ENCODE measurements at places on chromosomes 2 and 18.

DNA sequence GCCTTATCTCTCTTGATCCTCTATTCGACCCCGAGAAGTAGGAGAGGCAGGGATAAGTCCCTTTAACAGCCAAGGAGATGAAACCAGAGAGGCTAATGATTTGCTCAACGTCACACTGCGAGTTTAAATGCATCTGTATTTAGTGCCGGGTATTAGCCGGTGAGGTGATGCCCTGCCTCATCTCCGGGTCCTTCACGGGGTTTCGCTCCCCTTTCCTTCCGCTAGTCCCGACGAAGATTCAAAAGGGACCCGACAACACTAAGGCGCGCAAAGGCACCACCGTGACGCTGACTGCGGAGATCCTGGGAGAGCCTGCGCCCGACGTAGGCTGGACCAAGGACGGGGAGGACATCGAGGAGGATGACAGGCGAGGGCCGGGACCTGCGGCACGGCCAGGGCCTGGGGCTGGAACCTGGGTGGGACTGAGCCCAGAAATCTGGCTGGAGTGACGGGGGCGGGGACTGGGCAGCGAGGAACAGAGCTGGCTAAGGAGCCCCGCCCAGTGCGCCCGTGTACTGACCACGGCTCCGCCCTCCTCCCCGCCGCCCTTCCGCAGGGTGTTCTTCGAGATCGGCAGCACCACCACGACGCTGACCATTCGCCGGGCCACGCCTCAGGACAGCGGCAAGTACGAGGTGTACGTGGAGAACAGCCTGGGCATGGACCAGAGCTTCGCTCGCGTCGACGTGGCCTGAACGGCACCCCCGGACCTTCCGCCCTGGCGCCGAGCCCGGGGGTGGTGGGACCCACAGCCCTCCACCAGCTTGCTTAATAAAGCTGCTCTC, 1.0 kb upstream of the GMPPA start:
- peaks cover 49% of the 10 kb centered on the region for H3K4me1 ChIP-seq
- H3K27me3 ChIP-seq = peaks cover 55% of the 10 kb centered on the region
- H3K4me3 ChIP-seq = peak overlapping the region; percentile 78
- peak overlapping the region; percentile 93 for H3K27ac ChIP-seq
- H3K36me3 ChIP-seq = peaks cover 17% of the 10 kb centered on the region

GRCh38 chr18:63145166-63145850, 174.3 kb downstream of the BCL2 start:
- no peak for DNase-seq
- no peaks in the 10 kb centered on the region for H3K36me3 ChIP-seq
- H3K4me1 ChIP-seq = peaks cover 34% of the 10 kb centered on the region
- H3K27ac ChIP-seq = no peak overlapping the region

- H3K36me3 ChIP-seq = no peaks in the 10 kb centered on the region
- no peaks in the 10 kb centered on the region for H3K27me3 ChIP-seq
- no peaks in the 10 kb centered on the region for H3K4me1 ChIP-seq
Measured at GRCh38 chr2:145112467-145112866, 592.5 kb upstream of the ZEB2 start.

DNA sequence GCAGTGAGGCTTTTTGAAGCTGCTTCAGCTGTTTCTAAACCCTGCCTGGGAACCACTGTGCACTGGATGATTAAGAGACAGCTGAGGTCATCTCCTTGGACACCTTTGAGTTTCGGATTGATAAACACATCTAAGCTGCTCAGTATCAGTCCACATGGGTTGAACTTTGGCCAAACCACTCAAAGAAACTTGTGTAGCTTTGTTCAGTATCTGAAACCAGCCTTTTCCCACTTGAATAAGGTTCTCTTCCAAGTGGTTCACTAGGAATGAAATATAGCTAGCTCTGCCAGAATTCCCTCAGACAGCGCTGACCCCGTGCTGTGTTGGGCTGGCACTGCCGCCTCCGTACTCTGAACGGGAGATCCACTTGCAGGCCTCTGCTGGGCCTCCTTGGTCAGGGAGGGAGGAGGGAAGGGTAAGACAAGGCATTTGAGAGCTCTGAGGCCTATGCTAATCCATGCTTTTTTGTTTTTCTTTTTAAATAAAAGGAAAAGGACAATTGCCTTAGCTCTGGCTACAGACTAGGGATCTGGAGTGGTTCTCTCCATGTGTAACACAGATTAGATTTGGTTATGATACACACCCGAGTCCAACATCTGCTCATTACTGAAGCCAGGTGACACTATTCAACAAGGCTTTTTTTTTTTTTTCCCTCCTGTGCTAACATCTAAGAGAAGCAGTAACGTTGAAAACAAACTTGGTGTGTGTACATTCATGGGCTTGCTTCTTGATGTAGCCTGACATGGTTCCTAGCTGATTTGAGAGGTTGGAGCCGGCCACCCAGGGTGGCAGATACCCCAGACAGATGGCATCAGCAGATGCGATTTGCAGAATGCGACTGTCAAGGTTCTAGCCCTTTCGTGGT, 67.7 kb downstream of the NCK2 start:
- DNase-seq = no peak
- peaks cover 37% of the 10 kb centered on the region for H3K4me1 ChIP-seq
- no peaks in the 10 kb centered on the region for H3K27me3 ChIP-seq
- H3K27ac ChIP-seq = peak overlapping the region; percentile 25
- no peak overlapping the region for H3K4me3 ChIP-seq

- H3K4me3 ChIP-seq = no peak within 1 kb of the TSS
- no peak for DNase-seq
- H3K36me3 ChIP-seq = no peaks in the 10 kb centered on the region
- H3K4me1 ChIP-seq = no peaks in the 10 kb centered on the region
- H3K27ac ChIP-seq = no peak within 1 kb of the TSS
Measured at GRCh38 chr2:236264256-236264655, at the start of gene ASB18. ASB18 (minus strand) TSS chr2:236264406; CDS start chr2:236264345, 61 bp downstream.

GRCh38 chr2:176138923-176139660, 9.6 kb downstream of the HOXD8 start:
- peaks cover 57% of the 10 kb centered on the region for H3K4me1 ChIP-seq
- DNase-seq = peak; percentile 61
- H3K27ac ChIP-seq = peak overlapping the region; percentile 86
- H3K4me3 ChIP-seq = no peak overlapping the region
- H3K36me3 ChIP-seq = no peaks in the 10 kb centered on the region
- H3K27me3 ChIP-seq = peaks cover 100% of the 10 kb centered on the region

DNA sequence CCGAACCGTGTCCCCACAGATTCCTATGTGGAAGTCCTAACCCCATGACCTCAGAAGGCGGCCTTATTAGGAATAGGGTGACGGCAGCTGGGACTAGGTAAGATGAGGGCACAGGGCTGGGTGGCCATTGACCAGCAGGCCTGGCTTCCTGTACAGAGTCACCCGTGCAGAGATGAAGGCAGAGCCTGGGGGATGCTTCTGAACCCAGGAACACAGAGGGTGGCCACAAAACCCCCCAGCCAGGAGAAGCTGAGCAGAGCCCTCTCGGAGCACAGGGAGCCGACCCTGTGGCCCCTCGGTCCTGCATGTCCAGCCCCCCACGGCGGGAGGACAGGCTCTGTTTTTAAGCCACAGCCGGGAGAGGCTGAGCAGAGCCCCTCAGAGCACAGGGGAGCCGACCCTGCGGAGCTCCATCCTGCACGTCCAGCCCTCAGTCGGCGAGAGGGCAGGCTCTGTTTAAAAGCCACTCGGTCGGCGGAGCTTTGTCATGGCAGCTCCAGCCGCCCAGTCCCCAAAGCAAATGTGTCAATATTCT, 2.7 kb downstream of the PDCD1 start:
- peaks cover 7% of the 10 kb centered on the region for H3K4me1 ChIP-seq
- peaks cover 19% of the 10 kb centered on the region for H3K36me3 ChIP-seq
- no peak overlapping the region for H3K4me3 ChIP-seq

GRCh38 chr2:25936889-25937545, 45.3 kb downstream of the KIF3C start:
- H3K27ac ChIP-seq = no peak overlapping the region
- H3K4me1 ChIP-seq = no peaks in the 10 kb centered on the region
- DNase-seq = no peak
- no peaks in the 10 kb centered on the region for H3K27me3 ChIP-seq

DNA sequence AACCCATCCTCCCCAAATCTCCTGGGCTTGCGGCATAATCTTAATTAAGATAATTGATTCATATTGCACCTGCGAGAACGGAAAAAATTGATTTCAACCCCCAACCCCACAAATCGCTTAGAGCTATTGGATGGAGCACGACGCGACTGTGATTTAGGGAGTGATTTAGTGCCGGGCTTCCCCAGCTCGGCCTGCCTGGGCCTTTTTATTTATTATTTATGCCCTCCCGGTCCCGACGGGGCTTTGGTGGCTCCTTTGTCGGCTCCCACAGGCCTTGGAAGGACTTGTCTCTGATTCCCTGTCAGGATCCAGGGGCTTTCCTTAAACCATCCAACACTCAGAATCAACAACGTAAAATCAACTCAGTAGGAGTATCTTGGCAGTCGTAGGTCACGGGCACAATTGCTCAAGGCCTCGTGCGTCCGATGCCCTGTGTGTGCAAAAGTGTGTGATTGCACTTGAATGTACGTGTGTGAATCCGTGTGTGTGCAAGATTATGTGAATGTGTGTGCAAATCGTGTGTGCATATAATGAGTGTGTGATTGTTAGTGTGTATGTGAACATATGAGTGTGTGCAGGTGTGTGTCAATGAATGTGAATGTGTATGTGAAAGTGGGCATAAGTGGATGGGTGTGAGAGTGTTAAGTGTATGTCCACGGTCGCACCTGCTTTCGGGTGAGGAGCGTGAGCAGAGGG, 4.3 kb upstream of the NEUROD1 start:
- DNase-seq = no peak
- H3K36me3 ChIP-seq = no peaks in the 10 kb centered on the region
- H3K4me1 ChIP-seq = peaks cover 43% of the 10 kb centered on the region

DNA sequence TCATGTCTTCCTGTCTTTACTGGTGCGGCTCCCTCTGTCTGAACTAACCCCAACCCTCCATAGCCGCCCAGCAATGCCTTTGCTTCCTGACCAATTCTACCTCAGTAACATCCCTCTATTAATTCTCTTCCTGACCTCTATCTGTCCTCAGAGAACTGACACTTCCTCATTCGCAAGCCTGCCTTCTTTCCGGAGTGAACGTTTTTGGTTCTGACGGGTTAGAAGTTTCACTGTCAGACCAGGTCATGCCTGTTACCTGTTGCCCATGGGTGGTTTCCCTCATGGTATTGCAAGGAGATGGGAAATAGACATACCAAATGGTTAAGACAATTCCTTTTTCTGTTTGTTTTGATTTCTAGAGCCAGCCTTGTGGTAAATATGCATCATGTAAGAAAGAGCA, 453.4 kb upstream of the SLC14A2 start:
- H3K4me3 ChIP-seq = no peak overlapping the region
- H3K36me3 ChIP-seq = no peaks in the 10 kb centered on the region
- no peak for DNase-seq
- H3K27me3 ChIP-seq = no peaks in the 10 kb centered on the region
- H3K4me1 ChIP-seq = peaks cover 12% of the 10 kb centered on the region
- no peak overlapping the region for H3K27ac ChIP-seq

- H3K36me3 ChIP-seq = no peaks in the 10 kb centered on the region
- H3K4me1 ChIP-seq = no peaks in the 10 kb centered on the region
- H3K4me3 ChIP-seq = no peak overlapping the region
- no peaks in the 10 kb centered on the region for H3K27me3 ChIP-seq
- no peak overlapping the region for H3K27ac ChIP-seq
Measured at GRCh38 chr2:157727693-157728092, 99.0 kb upstream of the ACVR1C start.

DNA sequence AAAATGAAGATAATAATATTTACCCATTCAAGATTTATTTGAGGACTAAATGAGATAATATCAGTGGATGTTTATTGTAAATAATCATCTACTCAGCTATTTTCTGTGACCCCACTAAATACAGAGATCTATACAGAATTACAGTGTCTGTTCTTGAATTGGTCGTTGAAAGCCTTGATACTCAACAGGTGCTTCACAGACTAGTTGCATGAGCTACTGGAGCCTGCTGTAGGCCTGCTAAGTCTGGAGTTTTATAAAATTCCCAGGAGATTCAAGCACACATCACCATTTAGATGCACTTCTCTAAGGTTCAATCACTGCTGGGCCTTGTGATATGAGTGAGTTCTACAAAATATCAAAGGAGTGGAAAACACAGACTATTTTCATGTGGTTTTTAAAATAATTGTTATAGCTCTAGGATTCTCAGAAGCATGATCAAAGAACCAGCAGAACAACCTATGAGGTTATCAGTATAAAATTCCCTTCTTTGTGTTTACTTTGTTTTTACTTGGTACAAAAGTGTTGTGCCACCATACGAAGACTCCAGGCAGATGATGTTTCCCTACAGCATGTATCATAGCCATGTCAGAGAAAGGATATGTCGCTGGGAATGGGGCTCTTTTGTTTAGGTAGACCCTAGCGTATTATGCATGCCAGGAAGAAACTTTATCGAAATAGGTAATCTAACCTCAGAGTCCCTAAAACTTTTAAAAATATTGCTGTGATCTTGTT, 7.1 kb downstream of the SULT1C4 start:
- no peak overlapping the region for H3K4me3 ChIP-seq
- no peaks in the 10 kb centered on the region for H3K36me3 ChIP-seq

- H3K36me3 ChIP-seq = no peaks in the 10 kb centered on the region
- H3K27ac ChIP-seq = no peak overlapping the region
- H3K27me3 ChIP-seq = no peaks in the 10 kb centered on the region
Measured at GRCh38 chr2:134170294-134170693, 83.6 kb upstream of the MGAT5 start.

GRCh38 chr2:140542627-140543026, 1588.2 kb downstream of the LRP1B start:
- no peaks in the 10 kb centered on the region for H3K4me1 ChIP-seq
- H3K27ac ChIP-seq = no peak overlapping the region
- H3K27me3 ChIP-seq = no peaks in the 10 kb centered on the region
- no peak overlapping the region for H3K4me3 ChIP-seq
- no peaks in the 10 kb centered on the region for H3K36me3 ChIP-seq

DNA sequence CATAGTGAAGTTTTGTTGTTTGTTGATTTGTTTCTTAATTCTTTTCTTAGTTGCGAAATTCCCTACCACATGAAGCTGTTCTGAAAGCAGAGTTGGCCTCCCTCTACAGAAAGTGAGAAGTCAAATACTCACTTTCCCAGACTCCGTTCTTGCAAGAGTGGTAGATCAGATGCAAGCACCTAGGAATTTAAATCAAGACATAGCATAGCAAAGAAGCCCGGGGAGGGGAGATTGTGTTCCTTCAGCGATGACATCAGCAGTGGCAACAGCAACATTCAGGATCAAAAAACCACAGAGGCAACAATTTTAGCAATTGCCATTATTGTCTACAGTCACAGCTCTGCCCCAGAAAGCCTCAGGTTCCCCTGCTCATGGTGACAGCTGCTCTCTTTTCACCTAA, 580.0 kb downstream of the RNF144A start:
- no peak for DNase-seq
- no peaks in the 10 kb centered on the region for H3K36me3 ChIP-seq
- no peak overlapping the region for H3K4me3 ChIP-seq

DNA sequence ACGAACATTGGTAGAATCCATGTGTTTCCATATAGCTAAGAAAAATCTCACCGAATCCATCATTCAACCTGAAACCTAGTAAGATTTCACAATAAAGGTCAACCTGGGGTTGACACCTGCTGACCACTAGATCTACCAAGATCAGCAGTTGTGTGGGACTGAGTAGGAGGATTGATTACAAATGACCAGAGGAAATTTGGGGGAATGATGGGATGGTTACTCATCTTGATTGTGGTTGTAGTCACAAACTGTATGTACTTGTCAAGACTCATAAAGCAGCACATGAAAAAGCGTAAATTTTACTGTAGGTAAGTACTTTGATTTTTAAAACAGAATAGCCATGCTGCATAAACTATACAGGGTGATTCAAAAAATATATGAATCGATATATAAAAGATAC, 14.7 kb downstream of the DAPL1 start:
- H3K36me3 ChIP-seq = no peaks in the 10 kb centered on the region
- H3K27me3 ChIP-seq = no peaks in the 10 kb centered on the region
- no peak for DNase-seq
- H3K4me1 ChIP-seq = no peaks in the 10 kb centered on the region
- H3K27ac ChIP-seq = no peak overlapping the region
